NCI-H1105 treated with DMSO at 0.1 percent for 48 hours (cell line): ENCODE measurements at places on chromosomes 12 and 14.

GRCh38 chr14:46540986-46541385 is 110.6 kb downstream of the RPL10L start:
- no peak for DNase-seq

DNA sequence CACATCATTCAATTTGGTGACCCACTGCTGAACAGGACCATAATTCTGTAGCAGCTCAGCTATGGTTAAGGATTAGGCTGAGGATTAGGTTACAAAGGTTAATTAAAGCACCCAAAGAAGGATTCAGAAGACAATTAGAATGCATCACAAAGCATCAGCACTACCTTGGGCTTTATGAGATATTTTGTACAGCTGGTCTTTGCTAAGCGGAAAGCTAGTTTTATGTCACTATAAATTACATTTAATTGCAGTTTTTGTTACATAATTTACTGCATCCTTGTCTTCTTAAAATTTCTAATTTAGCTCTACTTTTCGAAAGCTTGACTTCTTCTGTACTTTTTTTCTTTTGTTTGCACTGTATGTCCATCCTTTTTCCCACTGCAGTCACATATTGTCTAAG is 711.5 kb downstream of the RPS29 start:
- no peak for DNase-seq

DNA sequence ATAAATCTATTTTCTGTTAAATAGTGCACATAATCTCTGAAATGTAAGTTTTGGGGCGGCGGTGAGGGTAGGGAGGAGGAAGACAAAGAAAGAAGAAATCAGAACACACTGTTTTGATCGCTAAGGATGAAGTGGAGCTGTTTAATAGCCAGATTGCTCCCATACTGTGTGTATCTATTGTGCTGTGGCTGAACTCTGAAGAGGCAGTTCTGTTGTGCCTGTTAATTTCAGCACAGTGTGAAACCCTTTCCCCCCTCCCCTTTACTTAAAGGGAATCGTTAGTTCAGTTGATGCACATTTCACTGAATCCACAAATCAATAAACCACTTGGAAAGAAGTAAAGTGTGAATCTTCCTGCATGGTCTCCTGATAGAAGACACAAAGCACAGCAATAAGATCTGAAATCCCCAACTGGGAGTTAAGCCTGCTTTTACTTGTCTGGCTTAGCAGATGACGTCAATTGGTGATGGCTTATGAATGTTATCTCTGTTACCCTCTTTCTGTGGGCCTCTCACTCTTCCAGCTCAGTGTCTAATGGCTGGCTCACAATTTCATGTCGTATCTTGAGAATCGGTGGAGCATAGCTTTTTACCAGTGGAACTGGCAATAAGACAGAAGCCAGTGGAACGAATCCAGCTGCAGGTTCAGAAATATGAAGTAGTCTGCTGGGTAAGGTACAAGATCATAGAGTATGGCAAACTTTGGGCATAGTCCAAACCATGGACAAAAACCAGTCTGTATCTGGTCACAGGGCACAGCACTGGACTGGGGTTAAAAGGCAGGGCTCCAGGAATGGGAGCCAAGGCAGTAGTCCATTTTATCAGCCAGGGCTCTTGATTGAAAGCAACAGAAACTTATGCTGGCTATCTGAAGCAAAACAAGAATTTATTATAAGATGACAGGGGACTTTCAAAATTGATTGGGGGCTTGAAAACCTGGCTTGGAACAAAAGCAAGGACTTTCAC is 413.5 kb upstream of the SEL1L start:
- no peak for DNase-seq

GRCh38 chr14:85947461-85948139 is 417.7 kb downstream of the FLRT2 start:
- no peak for DNase-seq

GRCh38 chr14:42000450-42000849 is 393.8 kb downstream of the LRFN5 start:
- peak; percentile 22 for DNase-seq

GRCh38 chr14:34262127-34262910 is 199.7 kb downstream of the SPTSSA start:
- DNase-seq, result peak; percentile 22

GRCh38 chr12:122076743-122077495 is 1.6 kb upstream of the MLXIP start:
- DNase-seq, result no peak

- no peak for DNase-seq
Observed at GRCh38 chr14:99853206-99853605, 60.0 kb downstream of the EML1 start.

DNA sequence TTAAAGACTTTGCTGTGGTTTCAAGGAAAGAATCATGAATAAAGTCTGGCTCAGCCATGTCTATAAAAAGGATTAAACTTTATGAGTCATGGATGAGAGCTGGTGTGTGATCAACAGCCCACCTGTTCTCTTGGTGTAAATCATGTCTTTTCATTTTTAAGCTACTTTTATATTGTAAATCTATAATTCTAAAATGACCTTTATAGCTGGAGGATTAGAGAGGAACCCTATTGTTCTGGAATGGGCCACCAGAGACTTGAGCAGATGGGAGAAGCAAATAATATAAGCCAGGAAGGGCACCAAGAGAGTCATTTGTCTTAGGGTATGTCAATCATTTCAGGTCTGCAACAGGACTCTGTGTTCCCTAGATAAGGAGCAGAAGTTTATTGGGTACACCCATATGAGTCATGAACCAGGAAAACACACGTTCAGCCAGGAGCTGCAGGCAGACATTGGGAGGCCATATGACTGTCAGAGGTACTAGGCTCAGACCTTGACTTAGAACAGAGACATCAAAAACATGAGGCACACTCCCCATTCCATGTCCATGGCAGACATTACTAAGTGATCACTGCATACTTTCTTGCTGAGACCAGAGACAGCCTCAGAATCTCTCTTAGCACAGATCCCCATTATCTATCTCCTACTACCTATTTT is 49.3 kb downstream of the NDUFA12 start:
- no peak for DNase-seq

- no peak for DNase-seq
Observed at GRCh38 chr12:108400056-108400455, 60.9 kb upstream of the CMKLR1 start.

DNA sequence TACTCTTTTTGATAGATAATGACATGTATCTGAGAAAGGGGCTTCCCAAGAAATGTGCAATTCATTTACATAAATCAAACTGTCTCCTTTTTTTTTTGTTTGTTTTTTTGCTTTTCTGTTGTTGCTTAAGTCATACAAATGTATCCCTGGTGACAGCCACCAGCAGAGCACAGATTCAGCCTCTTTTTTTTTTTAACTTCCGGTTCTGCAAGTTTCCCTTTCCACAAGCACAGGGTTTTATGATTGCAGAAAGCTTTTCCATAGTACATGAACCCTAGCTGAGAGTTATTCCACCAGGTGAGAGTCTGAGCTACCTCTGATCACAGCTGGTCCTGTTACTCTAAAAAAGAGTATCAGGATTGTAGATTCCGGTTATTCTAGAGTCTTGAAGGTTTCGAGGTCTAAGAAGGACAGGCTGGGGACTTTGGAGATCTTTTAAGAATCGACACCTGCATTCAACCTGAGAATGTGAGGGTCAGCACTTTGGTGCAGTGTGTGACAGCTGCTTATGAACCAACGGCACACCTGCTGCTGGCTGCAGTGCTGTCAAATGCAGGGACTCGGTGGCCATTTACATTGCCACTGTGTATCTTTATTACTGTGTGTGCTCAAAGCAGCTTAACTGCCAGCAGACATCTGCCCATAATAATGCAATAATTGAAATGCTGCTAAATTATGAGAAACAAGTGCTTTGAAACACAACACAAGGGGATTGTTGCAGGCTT is 551.7 kb downstream of the NRXN3 start:
- DNase-seq, result peak; percentile 75

DNA sequence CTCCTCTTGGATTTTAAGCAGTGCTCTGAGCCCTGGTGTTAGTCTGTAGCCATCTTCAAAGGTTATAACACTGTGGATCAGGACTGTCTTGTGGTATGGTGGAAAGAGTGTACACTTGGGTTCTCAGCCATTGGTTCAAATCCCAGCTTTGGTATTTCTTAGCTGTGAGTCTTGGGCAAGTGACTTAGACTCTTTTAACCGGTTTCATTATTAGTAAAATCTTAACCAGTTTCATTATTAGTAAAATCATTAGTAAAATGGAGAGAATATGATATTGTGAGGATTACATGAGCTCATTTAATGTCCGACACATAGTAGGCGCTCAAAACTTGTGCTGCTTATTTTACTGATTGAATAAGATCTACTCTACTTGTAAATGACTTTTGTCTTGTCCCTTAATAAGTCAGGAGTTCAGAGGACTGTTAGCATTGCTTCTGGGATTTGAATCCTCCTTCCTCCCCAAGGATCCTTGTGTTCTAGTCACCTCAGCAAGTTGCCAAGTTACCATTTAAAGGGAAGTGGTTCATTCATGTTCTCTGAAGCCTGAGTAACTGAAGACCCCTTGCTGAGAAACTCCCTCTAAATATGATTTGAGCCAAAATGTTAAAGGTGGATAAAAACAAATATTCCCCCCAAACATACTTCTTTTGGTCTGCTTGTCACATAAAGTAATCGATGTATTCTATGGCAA is 12.4 kb downstream of the TTLL5 start:
- no peak for DNase-seq
